ENCODE measurements at places on chromosomes 3 and 15.

GRCh38 chr3:79661896-79662295, 105.9 kb downstream of the ROBO1 start:
- no peak for DNase-seq

DNA sequence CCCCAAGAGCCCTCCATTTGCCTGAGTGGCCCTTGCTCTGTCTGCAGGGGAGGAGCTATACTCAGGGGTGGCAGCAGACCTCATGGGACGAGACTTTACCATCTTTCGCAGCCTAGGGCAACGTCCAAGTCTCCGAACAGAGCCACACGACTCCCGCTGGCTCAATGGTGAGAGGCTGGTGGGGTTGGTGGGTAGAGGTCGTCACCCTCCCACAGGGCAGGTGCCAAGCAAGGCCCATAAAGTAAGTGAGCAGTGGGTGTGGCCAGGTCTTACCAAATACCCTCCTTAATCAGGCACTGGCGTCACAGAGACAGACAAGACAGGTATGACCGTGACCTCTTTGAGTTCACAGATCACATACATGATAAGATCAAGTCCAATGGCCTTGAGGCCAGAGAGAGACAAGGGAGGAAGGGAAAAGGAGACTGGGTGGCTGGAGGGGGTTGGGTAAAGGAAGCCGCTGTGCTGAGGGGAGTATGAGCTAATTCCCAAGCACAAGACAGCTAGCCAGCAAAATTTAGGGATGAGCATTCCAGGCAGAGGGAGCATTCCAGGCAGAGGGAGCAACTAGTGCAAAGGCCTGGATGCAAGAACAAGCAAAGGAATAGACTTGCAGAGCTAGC, 2.5 kb downstream of the SEMA3B start:
- no peak for DNase-seq

GRCh38 chr3:196694202-196694638, 17.8 kb downstream of the CEP19 start:
- no peak for DNase-seq

DNA sequence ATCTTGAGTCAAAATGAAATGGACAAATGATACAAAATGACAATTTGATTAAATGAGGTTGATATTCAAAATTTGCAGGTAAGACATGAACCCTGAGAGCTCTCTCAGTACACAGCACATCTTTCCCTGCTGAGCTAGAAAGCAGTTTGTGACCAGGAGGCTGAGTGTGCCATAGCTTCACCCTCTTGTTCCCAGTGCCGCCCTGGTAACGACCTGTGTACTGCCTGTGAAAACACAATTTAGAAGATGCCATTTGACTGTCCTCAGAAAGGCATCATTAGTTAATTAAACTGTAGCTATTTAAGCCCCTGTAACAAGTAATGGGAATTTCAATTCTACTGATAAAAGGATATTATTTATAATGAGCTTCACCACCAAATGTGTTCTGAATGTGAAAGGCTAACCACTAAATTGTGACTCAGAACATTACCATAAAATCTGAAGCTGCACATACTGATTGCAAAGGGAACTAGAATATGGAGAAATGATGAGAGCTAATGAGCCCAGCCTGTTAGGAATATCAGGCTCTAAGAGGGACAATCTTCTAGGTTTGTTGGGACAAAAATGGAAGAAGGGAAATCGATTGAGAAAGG, 212.9 kb upstream of the ARPP21 start:
- no peak for DNase-seq

DNA sequence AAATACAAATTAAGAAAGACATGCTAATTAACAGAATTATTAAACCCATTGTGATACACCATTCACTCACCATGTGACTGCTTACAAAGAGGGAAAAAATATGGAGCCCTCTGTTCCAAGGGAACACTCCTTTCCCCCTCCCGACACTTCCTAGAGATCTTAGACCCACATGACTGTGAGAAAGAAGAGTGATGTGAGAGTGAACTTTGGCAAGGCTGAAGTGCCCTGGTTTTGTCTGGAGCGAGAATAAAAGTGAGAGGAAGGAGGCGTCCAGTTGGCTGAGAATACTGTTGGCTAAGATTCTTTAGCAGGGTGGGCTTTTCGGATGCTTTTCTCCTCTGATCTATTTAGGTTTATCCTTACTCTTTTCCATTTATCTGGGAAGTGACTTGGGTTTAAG, 14.1 kb downstream of the CHL1 start:
- DNase-seq: no peak

- DNase-seq: no peak
Measured at GRCh38 chr3:87332789-87333188, 56.4 kb upstream of the POU1F1 start.

Measured in activated naive CD4-positive, alpha-beta T cell treated with anti-CD3 and anti-CD28 coated beads, Interleukin-2, amount 50 U/mL, for 72 hours (primary cell).